ENCODE measurements at places on chromosomes 7 and 10.

- DNase-seq = no peak
These were observed 45.9 kb upstream of the AGMO start for GRCh38 chr7:15607529-15608210.

DNA sequence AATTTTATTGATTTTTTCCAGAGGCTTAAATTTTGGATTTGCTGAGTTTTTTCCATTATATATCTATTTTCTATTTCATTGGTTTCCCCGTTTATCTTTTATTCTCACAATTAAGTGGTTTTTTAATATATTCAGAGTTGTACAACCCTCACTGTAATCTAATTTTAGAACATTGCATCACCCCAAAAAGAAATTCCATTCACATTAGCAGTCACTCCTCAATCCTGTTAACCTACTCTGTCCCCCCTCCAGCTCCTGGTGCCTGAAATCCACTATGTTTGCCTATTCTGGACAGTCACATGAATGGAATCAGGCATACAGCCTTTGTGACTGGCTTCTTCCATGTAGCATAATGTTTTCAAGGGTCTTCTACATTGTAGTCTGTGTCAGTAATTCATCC is 55.8 kb upstream of the ITGA8 start:
- no peak for DNase-seq

DNA sequence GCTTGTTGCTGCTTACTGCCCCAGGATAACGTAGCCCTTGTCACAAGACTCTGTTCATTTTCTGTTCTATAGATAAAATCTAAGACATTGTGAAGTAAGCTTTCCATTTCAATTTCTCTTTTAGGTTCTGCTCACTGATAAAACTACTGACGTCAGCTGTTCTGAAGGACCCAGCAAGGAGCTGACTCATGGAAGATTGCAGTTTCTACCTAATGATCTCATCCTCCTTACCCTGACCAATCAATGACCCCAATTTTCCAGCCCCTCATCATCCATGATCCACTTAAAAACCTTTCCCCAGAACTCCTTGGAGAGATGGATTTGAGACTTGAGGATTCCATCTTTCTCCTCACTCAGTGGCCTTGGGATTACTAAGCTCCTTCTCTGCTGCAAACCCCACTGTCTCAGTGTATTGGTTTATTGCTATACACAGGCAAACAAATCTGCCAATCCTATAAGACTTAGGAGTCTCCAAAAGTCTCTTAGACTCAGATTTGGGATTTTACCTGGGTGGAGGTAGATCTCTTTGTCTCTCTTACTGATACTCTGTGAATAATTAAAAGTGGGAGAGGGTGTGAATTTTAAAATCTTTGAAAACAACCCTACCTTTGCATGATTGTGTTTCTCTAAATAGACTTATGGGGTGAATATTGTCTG is 109.2 kb upstream of the TRIM24 start:
- no peak for DNase-seq

DNA sequence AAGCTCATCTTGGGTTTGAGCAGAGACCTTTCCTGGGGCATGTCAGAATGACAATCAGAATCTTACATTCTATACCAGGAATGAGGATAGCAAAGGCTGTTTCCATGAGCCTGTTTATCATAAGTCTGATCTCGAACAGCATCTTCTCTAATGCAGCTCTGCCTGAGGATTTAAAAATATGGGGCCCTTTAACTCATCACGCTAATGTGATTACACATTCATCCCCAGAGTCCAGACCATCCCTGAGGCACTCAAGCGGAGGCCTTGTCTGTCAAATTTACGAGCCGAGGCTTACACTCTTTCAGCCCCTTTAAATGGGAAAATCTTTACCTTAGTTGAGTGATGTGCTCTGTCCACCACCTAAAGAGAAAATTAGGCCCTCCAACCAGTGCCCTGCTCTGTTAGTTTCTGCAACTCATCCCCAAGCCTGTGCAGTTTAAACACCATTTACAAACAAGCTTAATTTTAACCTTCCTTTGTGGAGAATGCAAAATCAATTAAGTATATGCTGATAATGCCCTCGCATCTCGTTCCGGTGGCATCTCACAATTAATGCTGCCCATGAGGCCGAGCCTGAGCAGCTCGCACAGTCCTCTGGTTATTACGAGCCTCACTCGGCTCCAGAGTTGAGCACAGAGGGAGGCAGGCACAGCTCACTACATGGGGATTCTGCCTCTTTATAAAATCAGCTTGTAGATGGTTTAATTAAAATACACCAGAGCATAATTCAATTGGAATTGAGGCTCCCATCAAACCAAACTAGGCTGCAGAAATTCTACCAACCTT is 16.0 kb downstream of the CHST15 start:
- no peak for DNase-seq

- no peak for DNase-seq
These were observed 7.0 kb upstream of the GBX1 start for GRCh38 chr7:151174246-151175046.

DNA sequence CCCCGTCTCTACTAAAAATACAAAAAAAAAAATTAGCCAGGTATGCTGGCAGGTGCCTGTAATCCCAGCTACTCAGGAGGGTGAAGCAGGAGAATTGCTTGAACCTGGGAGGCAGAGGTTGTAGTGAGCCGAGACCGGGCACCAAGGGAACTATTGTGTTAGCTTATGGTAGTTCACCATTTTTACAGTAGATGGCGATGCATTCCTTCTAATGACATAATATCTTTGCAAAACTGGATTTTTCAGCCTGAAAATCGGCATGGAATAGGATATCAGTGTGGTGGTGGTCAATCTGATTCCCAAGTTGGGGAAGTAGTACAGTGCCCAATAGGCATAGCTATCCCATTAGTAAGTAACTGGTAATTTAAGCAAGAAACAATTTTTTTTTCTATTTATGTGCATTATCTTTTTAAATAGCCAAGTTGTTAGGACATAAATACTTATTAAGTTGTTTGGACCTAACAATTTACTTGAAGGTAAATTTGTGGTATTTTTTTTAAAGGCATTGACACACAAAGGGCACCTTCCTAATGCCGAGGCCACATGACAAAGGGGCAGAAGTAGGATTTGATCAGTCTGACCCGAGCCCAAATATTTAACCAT is 17.6 kb upstream of the IMPDH1 start:
- no peak for DNase-seq

GRCh38 chr10:124665980-124666379 is 78.2 kb downstream of the FAM53B start:
- no peak for DNase-seq

- DNase-seq = no peak
These were observed 8.0 kb downstream of the XRCC2 start for GRCh38 chr7:152667958-152668357.

- no peak for DNase-seq
These were observed 82.6 kb downstream of the PRPF18 start for GRCh38 chr10:13669182-13669855.
